ENCODE measurements at places on chromosomes 16 and 17. TPM values are rescaled to one million over a fixed set of nuclear protein-coding genes. Genes with fewer than 3 reads are reported as not detected.

AP1G1 gene
- total RNA-seq, result 59.6 TPM

DNA sequence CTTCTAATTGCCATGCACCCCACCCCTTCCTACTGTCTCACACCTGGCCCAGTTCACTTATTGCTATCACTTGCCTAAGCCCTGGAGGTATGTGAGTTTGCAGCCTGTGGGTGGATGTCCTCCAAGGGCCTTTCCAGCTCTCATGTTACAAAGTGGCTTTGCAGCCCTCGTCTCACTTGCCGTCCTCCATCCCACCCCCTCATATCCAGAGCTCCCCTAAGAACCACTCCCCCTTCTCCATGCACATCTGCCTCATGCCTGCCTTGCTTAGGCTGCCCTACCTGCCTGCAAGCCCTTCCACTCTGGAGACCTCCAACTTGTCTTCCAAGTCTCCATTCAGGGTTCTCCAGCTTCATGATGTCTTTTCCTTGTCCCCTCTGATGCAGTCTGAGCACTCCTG lies 119.4 kb upstream of the NLRP1 start:
- ATAC-seq, result no peak

KRTAP9-8 gene
- not detected for total RNA-seq

GRCh38 chr17:79364315-79365094 lies 246.3 kb downstream of the RBFOX3 start:
- ATAC-seq, result no peak

DPEP2 gene
- total RNA-seq, result 2.3 TPM

GRCh38 chr17:6108382-6108781 lies 38.2 kb downstream of the WSCD1 start:
- no peak for ATAC-seq

- ATAC-seq, result no peak
Observed at GRCh38 chr17:51298508-51299371, 38.4 kb downstream of the UTP18 start.

MYO1D gene
- total RNA-seq, result 41.1 TPM

Measured in gastroesophageal sphincter (tissue), 4 donors.